ENCODE measurements at places on chromosomes 2 and 18.
A peak's percentile ranks its signal among the peaks of the same experiment; 100 is the strongest.

DNA sequence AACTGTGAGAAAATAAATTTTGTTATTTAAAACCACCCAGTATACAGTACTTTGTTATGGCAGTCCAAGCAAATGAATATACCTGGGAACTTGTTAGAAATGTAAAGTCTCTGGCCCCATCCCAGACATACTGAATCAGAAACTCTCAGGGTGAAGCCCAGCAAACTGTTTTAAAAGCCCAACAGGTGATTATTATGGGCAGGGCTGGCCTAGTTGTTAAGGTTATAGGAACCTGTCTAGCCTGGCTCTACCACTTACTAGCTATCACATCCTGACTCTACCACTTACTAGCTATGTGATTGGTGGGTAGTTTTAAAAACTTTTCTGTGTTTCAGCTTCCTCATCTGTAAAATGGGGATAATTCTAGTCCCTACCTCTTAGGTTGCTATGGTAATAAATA is 8.0 kb upstream of the DARS1 start:
- DNase-seq, result no peak

DNA sequence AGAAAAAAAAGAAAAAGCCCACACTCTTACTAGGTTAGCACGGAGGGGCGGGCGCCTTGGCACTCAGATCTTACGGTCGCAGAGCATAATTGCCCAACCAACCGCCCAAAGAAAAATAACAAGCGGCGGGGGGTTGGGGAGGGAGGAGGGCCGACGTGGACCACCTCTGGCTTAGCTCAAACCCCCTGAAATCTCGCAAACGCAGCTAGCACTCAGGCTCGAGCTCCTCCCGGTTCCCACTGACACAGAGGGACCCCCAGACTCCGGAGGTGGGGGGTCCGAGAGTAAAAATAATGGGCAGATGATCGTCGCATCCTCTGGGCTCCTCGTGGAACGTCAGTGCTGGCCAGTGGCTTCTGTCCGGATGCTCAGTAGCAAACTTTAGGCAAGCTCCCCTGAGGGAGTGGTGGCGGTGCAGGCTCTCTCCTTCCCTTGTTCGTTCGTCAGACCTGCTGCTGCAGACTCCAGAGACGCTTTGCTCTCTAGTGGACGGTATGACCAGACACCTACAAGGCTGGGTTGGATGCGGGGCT is 12.0 kb downstream of the CATIP start:
- DNase-seq, result peak; percentile 50

DNA sequence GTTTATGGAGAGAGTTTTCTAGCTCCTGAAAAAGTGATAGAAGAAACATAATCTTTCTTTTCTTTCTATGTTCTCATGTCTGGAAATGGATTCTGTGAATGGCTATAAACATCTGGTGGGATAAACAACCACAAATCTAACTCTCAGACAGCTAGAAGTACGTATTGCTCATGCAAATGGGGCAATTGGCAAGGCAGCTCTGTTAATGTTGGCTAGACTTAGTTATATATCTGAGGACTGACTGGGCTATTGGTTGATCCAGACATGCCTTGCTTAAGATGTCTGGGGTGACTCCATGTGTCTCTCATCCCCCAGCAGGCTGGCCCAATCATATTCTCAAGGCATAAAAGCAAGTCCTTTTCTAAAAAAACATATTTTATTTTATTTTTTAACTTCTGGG is 939.2 kb upstream of the NRXN1 start:
- no peak for DNase-seq

DNA sequence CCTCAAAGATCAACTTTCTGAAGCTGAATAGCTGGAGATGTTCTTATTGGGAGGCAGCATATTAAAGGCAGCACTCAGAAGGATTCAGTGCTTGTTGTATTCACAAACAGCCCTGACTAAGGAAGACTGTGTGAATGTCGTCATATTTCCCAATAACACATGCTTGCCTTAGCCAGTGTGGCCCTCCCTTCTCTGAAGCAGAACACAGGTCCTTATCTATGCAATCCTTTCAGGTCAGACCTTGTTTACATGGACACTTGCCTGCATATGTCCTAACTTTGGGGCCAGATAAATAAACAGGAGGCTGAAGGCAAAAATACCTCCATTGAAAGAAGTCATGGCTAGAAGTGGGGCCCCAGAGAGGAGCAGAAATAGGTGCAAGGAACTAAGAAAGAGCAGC is 97.2 kb downstream of the SLC4A3 start:
- DNase-seq, result no peak

GRCh38 chr18:8549254-8549757 is 59.9 kb upstream of the RAB12 start:
- DNase-seq, result no peak
